IPS DF 6.9 (cell line): ENCODE measurements at places on chromosomes 1 and 21.

DNA sequence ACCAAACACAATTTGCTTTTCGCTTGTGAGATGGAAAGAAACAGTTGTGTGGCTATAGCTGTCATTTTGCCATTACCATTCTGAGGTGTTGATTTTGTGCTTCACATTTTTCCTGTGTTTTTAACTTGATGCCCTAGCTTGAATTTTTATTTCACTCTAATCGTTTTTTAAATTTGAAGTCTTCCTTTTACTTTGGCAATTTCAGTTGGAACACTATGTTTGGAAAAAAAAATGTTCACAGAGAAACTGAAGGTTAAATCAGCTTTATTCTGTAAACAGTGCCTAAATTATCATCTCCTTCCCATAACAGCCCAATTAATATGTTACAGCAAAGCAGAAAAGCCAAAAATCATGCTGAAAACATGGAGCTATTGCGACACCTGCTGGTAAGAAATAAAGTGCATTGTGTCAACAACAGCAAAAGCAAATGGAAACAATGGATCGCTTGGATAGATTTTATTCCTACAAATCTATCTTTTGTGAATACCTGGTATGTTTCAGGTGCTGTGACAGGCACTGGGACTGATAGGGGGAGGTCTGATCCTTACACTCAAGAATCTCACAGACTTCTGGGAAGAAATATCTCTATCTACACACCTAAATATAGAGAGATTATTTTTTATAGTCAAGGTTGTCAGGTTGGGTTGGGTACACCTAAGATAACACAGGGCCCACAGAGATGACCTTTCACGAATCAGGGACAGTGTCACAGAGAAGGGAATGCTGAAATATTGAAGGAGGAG is 16.2 kb upstream of the ERICH3 start:
- DNase-seq: peak; percentile 70

DNA sequence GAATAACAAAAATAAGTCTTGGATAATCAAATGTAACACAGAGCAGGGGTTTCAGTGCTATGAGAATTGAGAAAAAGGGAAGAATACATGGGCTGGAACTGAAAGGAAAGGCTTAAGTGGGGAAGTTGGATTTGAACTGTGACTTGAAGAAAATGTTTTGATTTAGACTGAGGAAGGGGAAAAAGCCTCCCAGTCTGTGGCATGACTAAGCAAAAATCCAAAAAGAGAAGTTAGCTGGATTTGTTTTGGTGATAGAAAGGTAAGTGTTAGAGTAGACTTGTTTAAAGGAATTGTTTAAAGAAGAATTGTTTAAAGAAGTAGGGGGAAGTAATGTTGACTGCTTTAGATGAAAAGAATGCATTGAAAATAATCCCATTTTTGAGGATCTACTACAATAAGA is 46.0 kb downstream of the KCNK2 start:
- no peak for DNase-seq

DNA sequence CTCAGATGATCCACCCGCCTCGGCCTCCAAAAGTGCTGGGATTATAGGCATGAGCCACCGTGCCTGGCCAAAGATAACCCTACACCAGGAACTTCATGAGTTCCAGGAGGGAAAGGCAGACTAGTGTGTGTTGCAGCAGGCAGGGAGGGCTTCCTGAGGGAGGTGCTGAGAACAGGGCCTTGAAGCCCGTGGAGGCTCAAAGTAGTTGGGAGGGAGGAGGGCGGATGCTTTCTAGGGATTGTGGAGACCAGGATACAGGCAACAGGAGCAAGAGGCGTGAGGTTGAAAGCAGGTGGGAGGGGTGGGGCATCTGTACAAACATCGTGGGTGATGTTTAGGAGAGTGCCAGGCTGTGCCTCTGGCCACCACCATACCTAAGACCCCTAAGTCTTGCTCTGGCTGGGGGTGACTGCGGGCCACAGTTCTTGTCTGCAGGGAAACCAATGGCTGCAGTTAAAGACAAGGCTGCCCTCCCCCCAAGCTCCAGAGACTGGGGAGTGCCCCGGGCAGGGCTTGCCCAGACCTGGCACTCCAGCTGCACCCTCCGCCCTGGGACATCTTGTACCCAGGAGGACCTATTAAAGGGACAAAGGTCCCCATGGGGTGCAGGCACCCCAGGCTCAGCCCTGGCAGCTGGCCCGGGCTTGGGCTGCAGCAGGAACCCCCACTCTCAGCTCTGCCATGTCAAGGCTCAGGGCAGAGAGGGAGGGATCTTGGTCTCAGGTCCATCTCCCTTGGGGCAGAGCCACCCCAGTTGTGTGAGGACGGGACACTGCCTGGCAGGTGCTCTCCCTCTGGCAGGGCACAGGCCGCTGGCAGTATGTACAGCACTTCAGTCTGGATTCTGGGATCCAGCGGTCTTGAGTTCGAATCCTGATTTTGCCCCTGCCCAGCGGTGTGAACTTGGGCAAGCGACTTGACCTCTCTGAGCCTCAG is 22.1 kb upstream of the CASZ1 start:
- DNase-seq: no peak

GRCh38 chr1:19338323-19338762 is 26.2 kb downstream of the SLC66A1 start:
- DNase-seq: peak; percentile 54

DNA sequence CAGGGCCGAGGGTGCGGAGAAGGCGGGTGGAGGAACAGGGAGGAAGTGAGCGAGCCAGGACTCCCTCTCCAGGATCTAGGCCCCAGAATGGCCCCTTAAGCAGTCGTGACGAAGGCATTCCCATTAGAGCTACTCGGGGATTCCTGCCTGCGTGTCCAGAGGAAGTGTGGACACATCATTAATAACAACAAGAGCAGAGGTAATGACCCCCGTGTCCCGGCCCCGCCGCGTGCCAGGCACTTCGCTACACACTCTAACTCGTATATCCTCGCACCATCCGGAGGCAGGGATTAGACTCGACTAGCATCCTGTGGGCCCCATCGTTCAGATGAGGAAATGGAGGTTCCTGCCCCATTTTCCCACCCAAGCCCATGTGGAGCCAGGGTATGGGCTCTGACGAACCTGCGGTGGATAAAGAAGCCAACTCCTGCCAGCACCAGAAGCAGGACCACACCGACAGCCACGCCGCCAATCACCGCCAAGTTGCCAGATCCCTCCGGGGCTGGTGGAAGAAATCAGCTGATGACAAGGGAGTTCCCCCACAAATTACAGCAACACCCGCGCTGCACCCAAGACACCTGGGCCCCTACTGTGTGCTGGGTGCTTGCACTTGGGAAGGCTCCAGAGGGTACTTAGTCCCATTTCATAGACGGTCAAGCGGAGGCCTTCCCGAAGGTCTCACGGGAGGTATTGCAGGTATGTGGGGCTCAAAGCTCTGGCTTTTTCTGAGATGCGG is 21.6 kb downstream of the EPHA2 start:
- DNase-seq: no peak

GRCh38 chr1:12202577-12202976 is 27.3 kb upstream of the VPS13D start:
- no peak for DNase-seq

GRCh38 chr1:230915078-230915477 is 46.8 kb upstream of the C1orf198 start:
- DNase-seq: no peak

DNA sequence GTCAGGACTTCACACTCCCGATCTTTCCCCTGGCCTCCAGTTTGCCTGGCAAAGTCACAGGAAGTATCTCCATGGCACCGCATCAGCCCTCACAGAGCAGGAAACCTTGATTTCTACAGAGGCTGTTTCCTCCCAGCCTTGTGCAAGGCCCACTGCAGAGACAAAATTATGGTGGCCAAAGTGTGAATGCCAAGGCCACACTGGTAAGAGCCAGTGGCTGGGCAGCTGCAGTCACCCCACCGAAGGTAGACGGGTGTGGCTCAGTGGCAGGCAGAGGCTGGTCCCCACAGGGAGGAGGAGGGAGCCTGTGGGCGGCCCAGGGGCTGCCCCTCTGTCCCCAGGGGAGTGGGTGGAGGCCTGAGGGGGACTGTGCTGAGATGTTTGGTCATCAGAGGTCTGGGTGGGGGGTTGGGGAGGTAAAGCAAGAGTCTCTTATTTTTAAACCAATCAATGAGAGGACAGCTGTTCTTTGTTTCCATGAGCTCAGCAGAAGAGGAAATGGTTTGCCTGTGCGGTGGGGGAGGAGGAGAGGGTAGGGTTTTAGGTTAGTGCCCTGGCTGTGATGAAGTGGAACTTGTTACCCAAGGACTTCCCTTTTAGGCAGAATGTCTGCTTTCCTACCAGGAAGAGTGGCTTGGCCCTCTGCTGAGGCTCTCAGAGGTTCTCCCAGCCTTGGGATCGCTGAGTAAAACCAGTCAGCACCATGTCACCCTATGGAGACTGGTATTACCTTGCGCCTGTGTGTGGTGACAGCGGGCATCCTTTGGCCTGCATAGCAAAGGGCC is 18.0 kb upstream of the BTG2 start:
- no peak for DNase-seq

- no peak for DNase-seq
Observed at GRCh38 chr1:26237230-26237966, 3.4 kb downstream of the CEP85 start.

DNA sequence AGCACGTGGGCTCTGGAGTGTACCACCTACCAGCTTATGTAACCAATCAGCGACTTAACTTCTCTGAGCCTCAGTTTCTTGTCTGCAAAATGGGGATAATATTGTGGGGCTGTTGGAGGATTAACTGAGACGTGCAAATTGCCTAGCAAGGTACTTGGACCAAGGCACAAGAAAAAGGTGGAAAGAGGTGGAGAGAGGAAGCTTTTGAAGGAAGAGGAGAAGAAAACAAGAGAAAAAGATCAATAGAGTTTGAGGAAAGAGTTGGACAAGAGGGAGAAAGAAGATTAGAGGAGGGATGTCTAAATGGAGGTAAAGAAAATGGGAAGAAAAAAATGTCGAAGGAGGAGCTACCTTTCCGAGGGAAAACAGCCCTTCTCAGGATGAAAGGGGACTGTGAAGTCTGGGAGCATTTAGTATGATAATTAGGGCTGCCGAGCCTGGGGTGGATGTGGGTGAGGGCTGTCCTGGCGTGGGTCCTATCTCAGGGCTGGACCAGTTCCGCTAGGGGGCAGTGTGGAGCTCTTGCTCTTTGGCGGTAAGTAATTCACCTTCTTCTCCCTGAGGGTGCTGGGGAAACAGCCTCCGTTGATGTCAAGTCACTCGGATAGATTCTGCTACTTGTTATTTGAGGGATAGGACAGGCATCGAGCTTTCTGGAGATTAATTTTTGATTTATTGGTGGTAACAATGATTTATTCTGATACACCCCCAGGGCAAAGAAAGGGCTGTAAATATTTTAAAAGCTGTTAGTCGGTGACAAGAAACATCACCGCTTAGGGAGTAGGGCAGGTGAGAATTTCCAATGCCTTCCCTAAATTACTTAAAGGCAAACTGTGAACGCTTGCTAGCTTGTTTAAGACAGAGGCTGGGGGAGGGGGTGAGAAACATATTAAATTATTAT is 79.0 kb upstream of the NFASC start:
- DNase-seq: peak; percentile 87

DNA sequence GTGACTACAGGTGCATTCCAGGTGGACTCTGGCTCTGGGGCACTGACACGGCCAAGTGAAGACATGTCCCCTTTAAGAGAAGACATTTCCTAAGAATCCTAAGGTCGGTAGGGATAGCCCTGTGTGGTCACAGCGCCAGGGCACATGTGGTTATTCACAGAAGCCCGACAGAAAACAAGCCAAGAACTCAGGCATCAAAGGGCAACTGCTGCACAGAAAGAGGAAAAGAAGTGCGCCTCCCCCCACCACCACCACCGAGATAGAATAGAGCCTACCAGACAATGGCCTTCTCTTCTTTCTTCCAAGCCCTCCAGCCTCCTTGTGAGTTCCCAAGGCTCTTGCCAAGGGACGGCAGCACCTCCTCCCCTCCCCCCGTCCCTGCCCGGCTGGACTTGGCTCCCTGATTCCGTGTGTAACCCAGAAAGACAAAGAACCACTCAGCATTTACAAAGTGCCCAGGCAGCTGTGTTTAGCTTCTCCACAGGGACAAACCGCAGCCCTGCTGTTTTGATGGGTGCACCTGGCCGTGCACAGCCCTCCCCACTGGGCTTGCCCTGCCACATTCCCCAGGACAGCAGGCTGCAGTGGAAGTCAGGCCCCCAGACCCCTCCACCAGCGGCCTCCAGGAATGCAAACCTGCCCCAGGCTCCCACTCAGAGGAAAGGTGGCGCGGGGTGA is 30.2 kb downstream of the TMPRSS2 start:
- peak; percentile 31 for DNase-seq

GRCh38 chr21:15355066-15355465 is 290.3 kb upstream of the NRIP1 start:
- no peak for DNase-seq

GRCh38 chr1:173148971-173149370 is 58.2 kb downstream of the TNFSF4 start:
- DNase-seq: no peak

GRCh38 chr21:32861866-32862265 is 90.3 kb upstream of the PAXBP1 start:
- no peak for DNase-seq

- DNase-seq: no peak
Observed at GRCh38 chr1:158068918-158069317, 75.5 kb downstream of the KIRREL1 start.

- DNase-seq: no peak
Observed at GRCh38 chr1:168300626-168301025, 19.9 kb downstream of the TBX19 start.

DNA sequence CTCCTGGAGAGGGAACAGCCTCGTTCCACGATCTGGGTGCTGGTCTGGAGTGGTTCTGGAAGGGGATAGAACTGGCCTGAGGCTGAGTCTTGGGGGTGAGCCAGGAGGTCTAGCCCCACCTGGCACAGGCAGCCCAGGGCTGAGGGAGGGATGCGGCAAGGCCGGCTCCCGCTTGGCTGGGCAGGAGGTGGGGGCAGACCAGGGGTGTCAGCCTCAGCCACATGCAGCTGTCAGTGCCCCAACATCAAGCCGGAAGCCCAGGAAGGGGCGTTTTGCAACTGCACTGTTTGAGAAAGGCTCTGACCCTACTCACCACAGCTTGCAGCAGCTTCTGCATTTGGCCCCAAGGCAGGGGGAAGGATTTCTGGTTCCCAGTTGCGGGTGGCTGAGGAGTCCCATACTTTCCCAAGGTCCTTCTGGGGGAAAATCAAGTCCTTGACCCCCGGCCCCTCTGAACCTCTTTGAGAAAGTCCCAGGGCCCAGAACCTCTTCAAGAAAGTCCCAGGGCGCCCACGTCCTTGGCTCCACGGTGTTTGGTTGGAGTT is 2.0 kb downstream of the EFHD2 start:
- no peak for DNase-seq
